ENCODE measurements at places on chromosomes 2 and 18.

DNA sequence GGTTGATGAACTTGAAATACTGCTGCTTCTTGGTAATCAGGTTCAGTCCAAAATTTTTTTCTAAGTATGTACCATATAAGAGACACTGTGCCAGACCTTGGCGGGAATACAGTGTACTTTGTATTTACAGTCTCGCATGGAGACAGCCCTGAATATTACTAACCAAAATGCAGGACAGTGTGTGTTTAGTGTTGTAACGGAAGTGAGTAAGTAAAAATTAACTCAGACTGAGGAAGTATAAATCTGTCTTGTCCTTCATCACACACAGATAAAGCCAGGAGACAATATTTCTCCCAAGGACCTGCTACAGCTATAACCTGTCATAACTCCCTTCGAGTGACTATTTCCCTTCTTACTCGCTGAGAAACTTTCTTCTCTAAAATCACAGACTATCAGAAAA is 76.9 kb downstream of the ACTR3 start:
- no peak for DNase-seq

DNA sequence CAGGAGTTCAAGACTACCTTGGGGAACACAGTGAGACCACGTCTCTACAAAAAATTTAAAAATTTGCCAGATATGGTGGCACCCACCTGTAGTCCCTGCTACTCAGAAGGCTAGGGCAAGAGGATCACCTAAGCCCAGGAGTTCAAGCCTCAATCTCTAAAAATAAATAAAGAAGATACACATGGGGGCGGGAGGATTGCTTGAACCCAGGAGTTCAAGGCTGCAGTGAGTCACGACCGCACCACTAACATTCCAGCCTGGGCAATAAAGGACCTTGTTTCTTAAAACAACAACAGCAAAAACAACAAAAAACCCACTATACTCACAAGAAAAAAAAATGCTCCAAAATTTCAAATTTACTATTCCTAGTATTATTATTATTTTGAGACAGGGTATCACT is 10.0 kb upstream of the ICA1L start:
- no peak for DNase-seq

DNA sequence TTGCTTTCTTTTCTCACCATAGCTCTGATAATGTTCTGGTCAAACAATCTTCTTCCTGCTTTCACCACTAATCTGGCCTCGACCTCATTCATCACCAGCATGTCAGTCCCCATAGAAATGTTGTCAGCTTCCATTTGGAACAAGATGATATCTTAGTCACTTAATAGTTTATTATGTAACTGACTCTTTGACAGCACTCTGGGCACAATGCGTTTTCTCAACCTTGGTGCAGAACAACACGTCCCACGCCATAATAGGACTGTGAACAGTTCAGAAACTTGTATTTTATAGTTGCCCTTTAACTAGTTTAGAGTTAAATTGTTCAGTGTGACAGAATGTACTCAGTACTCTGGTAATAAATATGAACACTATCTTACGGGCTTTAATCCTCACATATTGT is 106.0 kb downstream of the MC4R start:
- DNase-seq = no peak

GRCh38 chr18:42131066-42131929 is 176.3 kb downstream of the PIK3C3 start:
- DNase-seq = no peak

GRCh38 chr2:160407393-160408172 is 86.0 kb downstream of the RBMS1 start:
- peak; percentile 69 for DNase-seq

- DNase-seq = no peak
Observed at GRCh38 chr2:208304695-208305094, 38.6 kb downstream of the PIKFYVE start.

GRCh38 chr2:35526741-35527140 is 828.8 kb upstream of the CRIM1 start:
- no peak for DNase-seq

GRCh38 chr18:75554644-75555185 is 127.2 kb upstream of the SMIM21 start:
- no peak for DNase-seq

- DNase-seq = no peak
Observed at GRCh38 chr2:39524756-39525635, 87.9 kb upstream of the MAP4K3 start.

DNA sequence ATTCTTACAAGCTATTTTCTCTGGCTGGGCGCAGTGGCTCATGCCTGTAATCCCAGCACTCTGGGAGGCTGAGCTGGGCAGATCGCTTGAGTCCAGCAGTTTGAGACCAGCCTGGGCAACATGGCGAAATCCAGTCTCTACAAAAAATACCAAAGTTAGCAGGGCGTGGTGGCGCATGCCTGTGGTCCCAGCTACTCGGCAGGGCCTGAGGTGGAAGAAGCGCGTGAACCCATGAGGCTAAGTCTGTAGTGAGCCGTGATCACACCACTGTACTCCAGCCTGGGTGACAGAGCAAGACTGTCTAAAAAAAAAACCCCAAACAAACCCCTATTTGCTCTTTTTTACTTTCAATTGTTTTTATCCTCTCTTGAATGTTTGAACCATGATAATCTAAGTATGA is 37.0 kb downstream of the PPP4R1 start:
- no peak for DNase-seq

DNA sequence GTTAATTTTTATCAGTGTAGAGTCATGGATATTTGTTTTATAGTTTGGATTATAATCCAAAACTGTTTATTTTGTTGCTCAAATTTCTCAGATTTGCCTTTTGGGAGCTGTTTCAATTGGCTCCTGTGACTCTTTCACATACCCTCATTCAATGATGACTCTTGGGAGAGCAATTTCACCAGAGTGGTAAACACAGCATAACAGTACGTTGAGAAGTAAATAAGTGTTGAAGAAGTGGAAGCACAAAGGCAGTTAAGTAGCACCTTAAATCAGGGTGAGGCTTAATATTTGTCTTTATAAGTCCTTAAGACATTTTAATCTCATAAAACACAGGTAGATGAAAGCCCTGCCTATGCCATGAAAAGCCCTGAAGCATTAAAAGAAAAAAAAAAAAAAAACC is 17.1 kb upstream of the SLC39A10 start:
- DNase-seq = no peak

DNA sequence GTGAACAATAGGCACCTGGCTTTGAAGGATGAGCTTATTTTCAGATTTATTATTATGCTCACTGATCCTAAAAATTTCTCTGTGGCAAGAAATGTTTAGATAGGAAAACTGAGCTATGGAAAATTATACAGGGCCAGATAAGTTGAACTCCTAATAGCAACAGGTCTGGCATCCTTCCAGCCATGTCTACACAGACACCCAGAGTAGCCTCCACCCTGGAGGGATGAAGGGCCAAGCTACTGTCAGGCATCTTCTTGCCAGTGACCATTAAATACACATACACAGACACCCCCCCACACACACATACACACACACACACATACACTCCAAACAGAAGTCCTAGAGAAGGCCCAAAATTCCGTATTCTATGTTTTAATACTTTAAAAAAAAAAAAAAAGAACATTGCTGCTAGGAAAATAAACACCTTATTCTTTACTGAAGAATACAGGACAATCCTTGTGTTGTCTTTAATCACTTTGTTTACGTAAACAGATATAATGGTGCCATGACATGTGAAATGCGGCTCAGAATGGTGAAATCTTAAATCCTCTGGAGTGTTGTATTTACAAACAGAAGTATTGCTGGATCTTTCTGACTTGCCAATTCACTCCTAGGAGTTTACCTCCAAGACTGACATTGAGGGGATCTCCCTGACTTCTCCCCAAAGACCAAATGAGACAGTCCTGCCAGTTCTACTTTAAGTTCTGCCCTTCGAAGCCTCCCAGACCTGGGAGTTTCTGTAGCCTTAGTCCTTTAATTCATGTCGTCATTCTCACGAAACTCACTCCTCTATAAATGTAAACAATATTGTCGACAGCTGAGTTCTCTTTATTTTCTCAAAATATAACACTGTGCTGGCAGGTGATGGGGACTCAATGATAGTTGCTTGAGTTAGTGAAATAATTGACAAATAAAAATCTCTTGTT is 163.1 kb downstream of the ANTXR1 start:
- no peak for DNase-seq

GRCh38 chr2:197369228-197369932 is 58.8 kb upstream of the ANKRD44 start:
- no peak for DNase-seq

DNA sequence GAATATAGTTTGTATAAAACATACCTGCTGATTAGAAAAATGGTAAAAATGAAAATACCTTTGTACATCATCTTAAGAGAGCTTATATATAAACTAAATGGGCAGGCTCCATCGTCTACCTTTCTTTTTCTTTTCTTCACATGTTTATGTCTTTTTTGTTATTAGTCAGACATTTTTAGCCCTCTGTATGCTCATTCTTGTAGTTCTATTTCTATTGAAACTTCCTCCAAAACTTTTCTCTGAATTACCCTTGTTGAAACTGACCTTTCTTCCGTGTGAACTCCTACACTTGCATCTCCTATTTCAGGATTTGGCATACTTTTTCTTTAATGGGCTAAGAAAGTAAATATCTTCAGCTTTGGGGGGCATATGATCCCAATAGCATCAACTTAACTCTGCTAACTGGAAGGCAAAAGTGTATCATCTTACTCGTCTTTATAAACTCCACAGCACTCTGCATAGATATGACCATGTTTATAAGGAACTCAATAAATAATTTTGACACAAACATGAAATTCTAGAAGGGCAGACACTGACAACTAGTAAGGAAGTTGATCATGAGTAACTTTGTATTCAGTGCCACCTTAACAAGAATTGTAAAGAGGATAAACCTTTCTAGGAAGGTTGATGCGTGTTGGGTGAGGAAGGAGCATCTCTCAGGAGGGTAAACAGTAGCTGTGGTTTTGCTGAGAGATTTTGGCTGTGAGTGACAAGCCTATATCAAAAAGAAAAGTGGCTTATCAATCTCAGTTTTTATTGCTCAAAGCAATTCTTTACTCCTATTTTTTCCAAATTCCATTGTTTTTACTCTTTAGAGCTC is 127.6 kb downstream of the PIK3C3 start:
- DNase-seq = no peak

DNA sequence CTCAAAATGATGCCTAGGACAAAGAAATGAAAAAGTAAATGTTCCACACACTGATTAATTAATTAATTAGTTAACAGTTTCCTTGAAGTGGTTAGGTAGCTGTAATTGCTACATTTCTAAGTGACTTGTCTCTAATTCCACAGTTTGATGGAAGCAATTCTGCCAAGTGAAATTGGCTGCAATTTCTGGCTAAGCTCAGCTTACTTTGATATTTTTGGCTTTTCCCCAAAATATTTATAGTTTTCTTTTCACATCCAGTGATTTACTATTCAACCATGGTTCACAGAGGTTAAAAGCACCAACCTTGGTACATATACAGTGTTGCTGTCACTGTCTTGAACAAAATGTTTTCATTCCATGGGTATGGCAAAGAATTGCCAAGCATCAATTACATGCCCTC is 459.5 kb upstream of the CDH20 start:
- no peak for DNase-seq

DNA sequence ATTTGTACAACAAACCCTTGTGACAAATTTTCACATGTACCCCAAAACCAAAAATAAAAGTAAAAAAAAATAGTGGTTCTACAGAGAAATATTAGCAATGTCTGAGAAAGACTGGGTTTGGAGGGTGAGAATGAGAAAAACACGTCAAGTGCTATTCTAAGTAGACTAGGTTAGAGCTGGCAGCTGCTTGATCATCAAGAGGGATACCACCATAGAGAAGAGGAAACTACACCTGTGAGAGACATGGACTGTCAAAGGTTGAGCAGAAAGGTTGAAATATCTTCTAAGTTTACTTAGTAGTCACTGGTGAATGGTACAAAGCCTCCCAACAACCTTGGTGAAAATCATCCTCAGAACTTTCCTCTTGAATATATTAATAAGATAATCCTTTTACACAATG is 126.9 kb upstream of the ITGA4 start:
- no peak for DNase-seq

DNA sequence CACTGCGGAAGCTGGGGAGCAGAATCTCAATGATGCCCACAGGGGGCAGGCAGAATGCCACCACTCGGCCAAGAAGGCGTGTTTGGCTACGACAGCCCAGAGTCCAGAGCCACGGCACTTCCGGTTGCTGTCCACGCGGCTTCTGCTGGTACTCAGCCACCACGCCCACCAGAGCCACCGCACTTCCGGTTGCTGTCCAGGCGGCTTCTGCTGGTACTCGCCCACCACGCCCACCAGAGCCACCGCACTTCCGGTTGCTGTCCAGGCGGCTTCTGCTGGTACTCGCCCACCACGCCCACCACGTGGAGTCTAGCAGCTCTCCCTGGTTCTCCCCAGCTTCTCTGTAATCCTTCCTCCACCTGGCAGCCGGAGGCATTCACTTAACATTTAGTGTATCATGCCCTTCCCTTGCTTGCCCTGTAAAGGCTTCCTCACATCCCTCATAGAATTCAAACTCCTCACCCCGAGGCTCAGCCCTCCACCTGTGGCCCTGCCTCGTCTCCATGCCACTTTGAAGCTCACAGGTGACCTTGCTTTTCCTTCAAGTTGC is 40.1 kb upstream of the APCDD1 start:
- DNase-seq = no peak

All from frontal cortex (tissue), 4 donors.